Sigmoid colon (tissue), 7 donors: ENCODE measurements at places on chromosomes 7 and 10. TPM values are rescaled to one million over a fixed set of nuclear protein-coding genes. Genes with fewer than 3 reads are reported as not detected.

Gene GLI3
- total RNA-seq, result 19.6 TPM

- DNase-seq, result no peak
These were observed 102.0 kb upstream of the INSYN2A start for GRCh38 chr10:127298381-127298780.

Gene YAE1
- total RNA-seq, result 33.2 TPM

GRCh38 chr7:54483523-54483922 lies 58.7 kb upstream of the VSTM2A start:
- DNase-seq, result no peak

Gene ZFAND2A
- 28.2 TPM for total RNA-seq

GRCh38 chr7:23907012-23907411 lies 197.0 kb downstream of the STK31 start:
- no peak for DNase-seq

GRCh38 chr10:122152544-122152943 lies 118.6 kb upstream of the BTBD16 start:
- peak; percentile 97 for DNase-seq

GRCh38 chr7:35753761-35754603 lies 46.9 kb upstream of the SEPTIN7 start:
- DNase-seq, result peak; percentile 92

DNA sequence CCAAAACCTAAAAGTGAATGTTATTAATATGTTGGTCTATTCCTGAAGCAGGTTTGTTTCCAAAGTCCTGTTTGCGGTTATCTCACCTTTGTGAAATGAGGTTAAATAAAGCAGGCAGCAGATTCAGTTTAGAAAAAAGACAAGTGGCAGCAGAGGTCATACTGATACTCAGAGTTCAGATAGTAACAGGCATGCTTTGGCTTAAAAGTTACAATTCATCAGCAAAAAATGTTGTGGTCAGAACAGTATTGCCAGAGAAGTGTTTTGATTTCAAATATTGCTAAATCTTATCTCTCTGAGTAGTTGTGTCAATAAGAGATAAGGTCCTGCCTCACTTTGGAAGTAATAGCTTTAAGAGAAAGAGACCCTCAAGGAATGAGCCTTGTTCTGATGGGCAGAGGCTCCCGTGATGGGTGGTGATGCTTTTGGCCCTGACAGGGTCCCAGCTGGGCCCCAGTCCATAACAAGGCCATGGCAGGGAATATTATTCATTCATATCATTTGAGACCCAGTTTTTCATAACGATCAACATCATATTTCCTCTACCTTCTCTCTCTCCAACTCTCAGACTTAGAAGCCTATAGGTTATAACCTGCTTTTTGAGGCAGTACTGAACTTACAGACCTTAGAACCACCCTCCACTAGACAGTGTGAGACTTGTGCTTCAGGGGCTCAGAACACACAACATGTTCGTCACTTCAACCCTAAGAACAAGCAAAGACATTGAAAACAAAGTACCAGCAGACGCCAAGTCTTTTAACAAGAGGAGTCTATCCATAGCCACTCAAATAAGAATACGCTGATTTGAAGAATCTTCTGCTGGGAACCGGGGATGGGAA lies 58.5 kb upstream of the AHR start:
- DNase-seq, result no peak

Gene AKR1C4
- total RNA-seq, result not detected

Gene STRIP2
- 4.4 TPM for total RNA-seq

DNA sequence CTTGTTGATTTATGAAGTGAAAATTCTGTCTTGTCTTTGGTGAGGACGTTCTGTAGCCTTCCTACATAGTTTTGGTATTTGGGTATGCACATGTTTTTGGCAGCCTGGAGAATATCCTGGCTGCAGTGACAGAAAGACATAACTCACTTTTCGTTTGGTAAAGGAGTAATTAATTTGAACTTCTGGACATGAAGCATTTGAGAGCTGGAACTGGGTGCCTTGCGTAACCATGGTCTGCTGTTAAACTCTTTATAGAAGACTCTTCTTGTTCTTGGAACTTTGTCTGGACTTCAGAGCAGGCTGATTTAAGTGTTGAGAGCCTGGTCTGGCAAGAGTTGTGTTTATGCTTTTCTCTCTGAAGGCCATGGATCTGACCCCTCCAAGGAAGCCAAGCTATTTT lies 231.3 kb downstream of the LRMDA start:
- peak; percentile 90 for DNase-seq

Gene ZNF746
- total RNA-seq, result 16.9 TPM

DNA sequence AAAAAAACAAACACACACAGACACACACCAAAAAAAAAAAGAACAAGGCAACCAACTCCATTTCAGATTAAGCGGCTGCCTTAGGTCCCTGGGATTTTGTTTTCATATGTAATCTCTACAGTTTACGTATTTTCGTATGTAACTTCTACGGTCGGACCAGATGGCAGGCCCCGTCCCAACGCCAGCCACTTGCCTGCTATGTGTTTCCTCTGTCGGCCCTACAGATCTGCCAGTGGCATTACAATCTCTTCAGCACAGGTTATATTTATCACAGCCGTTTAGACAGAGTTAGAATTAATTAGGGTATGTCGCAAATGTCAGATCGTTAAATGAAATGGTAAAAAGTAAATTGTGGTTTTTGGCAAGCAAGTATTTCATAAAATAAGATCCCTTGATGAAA lies 99.3 kb downstream of the DNAJB6 start:
- DNase-seq, result peak; percentile 10

Gene PRR15
- not detected for total RNA-seq

DNA sequence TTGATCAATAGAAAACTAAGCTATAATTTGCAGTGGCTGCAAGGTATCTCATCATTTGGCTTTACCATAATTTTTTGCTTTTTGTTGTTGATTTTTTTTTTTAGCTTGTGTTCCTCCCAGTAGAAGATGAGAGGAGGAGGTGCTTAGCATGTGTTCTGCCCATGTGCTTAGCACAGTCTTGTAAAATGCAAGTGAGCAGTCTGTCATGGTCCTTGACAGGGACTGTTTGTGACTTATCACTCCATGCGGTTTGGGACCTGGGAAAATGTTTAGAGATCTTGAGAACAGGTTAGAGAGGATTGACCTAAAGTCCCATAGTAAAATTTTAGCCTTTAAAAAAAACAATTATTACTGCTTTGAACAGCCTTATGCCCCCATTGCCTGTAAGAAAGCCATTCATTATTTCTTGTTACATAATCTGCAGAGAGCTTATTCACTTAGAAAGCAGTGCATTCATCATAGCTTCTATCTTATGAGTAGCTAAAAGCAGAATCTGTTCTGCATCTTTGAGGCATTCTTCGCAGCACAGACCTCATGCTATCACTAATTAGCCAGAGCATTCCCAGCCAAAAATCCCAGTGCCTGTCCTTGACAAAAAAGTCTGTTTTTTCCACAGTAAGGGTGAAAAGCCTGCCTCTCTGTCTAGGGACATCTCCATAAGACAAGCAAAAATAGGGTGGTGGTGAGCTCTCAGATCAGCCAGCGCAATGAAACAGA lies 748.7 kb upstream of the GALNT17 start:
- DNase-seq, result no peak

Gene NRBF2
- total RNA-seq, result 12.7 TPM

DNA sequence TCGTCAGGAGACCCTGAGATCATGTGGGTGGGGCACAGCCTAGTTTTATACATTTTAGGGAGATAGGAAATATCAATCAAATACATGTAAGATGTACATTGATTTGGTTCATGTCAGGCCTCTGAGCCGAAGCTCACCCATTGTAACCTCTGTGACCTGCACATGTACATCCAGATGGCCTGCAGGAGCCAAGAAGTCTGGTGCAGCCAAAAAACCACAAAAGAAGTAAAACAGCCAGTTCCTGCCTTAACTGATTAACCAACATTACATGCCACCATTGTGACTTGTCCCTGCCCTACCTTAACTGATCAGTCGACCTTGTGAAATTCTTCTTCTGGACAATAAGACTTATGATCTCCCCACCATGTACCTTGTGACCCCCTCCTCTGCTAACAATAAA lies 16.0 kb upstream of the LRRC61 start:
- no peak for DNase-seq

DNA sequence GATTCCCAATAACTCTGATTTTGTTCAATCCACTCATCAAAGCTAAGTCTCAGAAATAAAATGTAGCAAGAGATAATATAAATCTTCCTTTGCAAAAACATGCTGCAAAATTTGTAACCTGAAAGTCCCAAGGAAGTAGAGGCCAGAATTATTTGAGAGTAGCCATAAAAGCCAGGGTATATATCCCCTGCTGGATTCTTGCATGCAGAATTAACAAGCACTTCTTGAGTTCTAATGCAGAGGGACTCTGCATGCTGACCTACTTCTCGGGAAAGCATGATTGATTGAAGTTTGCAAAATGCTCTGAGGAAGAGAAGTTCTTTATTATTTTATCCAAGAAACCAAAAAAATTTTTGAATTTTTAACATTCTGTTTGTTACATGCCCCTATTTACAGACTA lies 121.6 kb downstream of the THSD7A start:
- no peak for DNase-seq

DNA sequence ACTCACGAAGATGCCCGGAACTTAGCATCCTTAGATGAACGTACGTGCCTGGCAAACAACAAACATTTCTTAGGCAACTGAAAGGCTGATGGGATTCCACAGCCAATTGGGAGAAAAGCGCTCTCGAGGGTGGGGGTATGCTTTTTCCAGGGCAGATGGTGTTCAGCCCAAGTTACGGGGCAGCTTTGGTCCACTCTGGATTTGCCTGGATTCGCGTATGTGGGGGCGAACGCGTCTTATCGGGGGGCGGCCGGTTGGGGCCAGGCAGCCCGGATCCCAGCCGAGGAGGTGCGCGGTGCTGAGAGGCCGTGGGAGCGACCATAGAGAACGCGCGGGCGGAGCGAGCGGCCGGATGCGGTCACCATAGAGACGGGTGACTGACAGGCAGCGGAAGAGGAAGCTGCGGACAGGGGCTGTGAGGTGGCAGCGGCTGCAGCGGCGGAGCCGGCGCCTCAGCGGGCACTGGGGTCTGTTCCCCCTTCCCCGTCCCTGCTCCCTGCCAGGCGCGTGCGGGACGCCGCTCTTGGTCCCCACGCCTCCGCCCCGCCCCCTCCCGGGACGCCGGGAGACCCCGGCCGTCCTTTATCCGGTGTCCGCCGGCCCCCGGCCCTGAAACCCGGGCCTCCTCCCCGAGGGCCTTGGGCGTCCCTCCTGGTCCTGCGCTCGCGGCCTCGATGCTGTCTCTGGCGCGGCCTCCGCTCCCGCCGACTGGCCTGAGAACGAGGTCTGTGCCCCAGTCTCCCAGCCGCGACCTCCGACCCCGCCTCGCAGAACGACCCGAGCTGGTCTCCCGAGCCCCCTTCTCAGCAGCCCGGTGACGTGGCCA lies at the start of gene CHPF2:
TSS of gene CHPF2 (plus strand) at position 393 of the 826 bp plus-strand sequence. CDS start 1,529 bp downstream, outside the sequence.
- peak; percentile 96 for DNase-seq

DNA sequence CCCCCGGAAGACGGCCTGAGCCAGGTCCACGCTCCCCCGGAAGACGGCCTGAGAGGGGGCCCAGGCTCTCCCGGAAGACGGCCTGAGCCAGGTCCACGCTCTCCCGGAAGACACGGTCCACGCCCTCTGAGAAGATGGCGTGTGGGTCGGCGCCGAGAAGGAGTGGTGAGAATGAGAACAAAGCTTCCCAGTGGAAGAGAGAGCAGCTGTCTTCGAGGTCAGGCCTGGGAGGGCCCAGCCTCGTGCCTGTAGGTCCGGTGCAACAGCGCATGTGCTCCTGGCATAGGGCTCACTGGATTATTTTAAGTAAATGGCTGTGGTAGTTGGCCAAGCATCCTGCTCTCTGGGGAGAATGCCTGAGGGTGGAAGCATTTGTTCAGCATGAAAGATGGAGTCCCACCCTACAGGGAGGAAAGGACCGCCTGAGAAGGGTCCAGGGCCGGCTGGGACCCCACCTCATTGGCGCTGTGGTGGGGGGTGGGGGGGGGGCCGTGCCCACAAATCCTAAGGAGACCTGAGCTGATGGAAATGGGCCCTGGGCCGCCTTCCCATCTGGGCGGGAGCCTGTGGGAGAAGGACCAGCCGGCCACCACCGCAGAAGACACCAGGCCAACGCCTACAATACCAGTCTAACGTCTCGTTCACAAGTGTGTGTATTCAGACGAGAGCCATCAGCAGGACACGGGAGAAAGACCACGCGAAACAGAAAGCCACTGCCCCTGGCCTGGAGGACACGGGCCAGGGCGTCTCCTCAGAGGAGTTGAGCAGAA lies 210.0 kb downstream of the WDR37 start:
- no peak for DNase-seq

- no peak for DNase-seq
These were observed 72.0 kb upstream of the TES start for GRCh38 chr7:116138202-116138801.

Gene WIPF3
- total RNA-seq, result 0.71 TPM

GRCh38 chr7:2959103-2959680 lies 84.5 kb downstream of the CARD11 start:
- peak; percentile 46 for DNase-seq

Gene IDI2
- total RNA-seq, result not detected
